ENCODE measurements at places on chromosomes 16 and 17.

- no peaks in the 10 kb centered on the region for H3K27me3 ChIP-seq
- DNase-seq = no peak
- H3K27ac ChIP-seq = no peak overlapping the region
These were observed 15.2 kb downstream of the TRAF7 start for GRCh38 chr16:2170587-2171435.

- no peak overlapping the region for H3K4me3 ChIP-seq
- no peaks in the 10 kb centered on the region for H3K27me3 ChIP-seq
- no peak overlapping the region for H3K27ac ChIP-seq
- peaks cover 9% of the 10 kb centered on the region for H3K4me1 ChIP-seq
These were observed 12.0 kb downstream of the CYBC1 start for GRCh38 chr17:82438401-82439193.

DNA sequence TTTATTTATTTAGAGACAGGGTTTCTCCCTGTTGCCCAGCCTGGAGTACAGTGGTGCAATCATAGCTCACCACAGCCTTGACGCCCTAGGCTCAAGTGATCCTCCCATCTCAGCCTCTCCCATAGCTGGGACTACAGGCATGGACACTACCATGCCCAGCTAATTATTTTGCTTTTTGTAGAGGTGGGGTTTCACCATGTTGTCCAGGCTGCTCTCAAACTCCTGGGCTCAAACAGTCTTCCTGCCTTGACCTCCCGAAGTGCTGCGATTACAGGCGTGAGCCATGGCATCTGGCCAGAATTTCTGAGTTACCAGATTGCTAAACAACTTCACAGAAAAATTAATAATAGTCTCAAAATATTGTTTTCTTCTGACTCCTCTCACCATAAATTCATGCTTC is 21.7 kb downstream of the MOSMO start:
- no peak overlapping the region for H3K4me3 ChIP-seq
- no peak for DNase-seq
- peaks cover 28% of the 10 kb centered on the region for H3K4me1 ChIP-seq
- H3K27ac ChIP-seq = peak overlapping the region; percentile 28
- H3K27me3 ChIP-seq = no peaks in the 10 kb centered on the region

- H3K4me1 ChIP-seq = no peaks in the 10 kb centered on the region
- no peaks in the 10 kb centered on the region for H3K36me3 ChIP-seq
- H3K4me3 ChIP-seq = no peak overlapping the region
- H3K27me3 ChIP-seq = no peaks in the 10 kb centered on the region
These were observed 375.9 kb downstream of the CDH13 start for GRCh38 chr16:83002351-83003334.

DNA sequence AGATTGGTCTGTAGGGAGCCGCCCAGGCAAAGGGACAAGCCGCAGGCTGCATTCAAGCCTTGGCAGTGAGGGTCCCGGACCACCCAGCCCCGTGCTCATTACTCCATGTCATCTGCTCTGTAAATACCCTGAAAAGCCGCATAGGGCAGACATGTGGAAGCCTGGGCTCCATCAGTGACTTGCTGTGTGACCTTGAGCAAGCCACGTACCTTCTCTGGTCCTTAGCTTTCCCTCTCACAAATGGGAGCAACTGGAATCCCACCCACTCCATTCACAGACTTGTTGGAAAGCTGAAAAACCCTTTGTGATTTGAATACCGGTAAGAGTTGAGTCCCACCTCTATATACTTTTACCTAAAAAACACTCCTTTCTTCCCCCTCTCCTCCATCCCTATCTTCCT is 11.9 kb downstream of the CAMKK1 start:
- peaks cover 1% of the 10 kb centered on the region for H3K36me3 ChIP-seq
- H3K4me1 ChIP-seq = no peaks in the 10 kb centered on the region
- no peak overlapping the region for H3K4me3 ChIP-seq
- no peak for DNase-seq
- H3K27ac ChIP-seq = no peak overlapping the region

DNA sequence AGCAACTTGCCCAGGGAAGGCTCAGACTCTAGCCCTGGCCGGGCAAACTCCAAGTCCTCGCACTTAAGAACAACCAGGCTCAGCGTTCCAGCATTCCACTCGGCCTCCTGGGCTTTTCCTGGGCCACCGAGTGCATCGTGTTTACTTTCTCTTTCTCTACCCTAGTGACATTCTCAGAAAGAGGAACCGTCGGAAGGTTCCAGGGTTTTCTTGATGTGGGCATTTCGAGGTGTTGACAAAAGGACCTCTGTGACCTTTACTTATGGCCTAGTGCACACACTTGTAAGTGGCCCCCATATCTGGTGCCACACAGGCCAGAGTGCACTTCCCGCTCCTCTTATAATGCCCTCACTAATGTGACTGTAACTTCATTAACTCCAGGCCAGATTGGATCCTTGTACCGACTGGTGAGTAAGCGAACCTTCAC is 3.1 kb upstream of the BANP start:
- peaks cover 6% of the 10 kb centered on the region for H3K36me3 ChIP-seq
- H3K4me1 ChIP-seq = peaks cover 37% of the 10 kb centered on the region
- H3K27me3 ChIP-seq = peaks cover 2% of the 10 kb centered on the region
- H3K27ac ChIP-seq = peak overlapping the region; percentile 82

- H3K4me1 ChIP-seq = peaks cover 29% of the 10 kb centered on the region
- no peaks in the 10 kb centered on the region for H3K27me3 ChIP-seq
- peaks cover 32% of the 10 kb centered on the region for H3K36me3 ChIP-seq
These were observed 4.4 kb downstream of the TAOK2 start for GRCh38 chr16:29978081-29978480.

DNA sequence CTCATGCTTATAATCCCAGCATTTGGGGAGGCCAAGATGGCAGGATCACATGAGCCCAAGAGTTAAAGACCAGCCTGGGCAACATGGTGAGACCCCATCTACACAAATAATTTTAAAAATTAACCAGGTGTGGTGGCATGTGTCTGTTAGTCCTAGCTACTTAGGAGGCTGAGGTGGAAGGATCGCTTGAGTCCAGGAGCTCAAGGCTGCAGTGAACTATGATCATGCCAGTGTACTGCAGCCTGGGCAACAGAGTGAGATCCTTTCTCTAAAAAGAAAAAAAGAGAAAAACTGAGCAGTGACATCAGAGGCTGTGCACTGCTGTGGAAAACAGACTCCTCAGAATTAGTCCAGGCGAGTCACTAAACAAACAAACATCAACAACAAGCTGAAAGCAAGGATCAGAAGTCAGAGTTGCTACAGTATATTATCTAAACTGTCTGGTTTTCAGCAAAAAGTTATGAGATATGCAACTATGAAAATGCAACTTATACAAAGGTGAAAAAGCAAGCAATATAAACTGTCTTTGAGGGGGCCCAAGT is 39.3 kb downstream of the CBFB start:
- H3K36me3 ChIP-seq = peaks cover 26% of the 10 kb centered on the region
- no peak for DNase-seq
- no peak overlapping the region for H3K4me3 ChIP-seq
- no peaks in the 10 kb centered on the region for H3K27me3 ChIP-seq
- peaks cover 3% of the 10 kb centered on the region for H3K4me1 ChIP-seq

- H3K27me3 ChIP-seq = no peaks in the 10 kb centered on the region
- peaks cover 23% of the 10 kb centered on the region for H3K4me1 ChIP-seq
- no peak overlapping the region for H3K27ac ChIP-seq
- no peak overlapping the region for H3K4me3 ChIP-seq
These were observed 24.1 kb upstream of the RPL13 start for GRCh38 chr16:89536371-89536770.
